Stimulated activated CD4-positive, alpha-beta T cell treated with anti-CD3 and anti-CD28 coated beads, Interleukin-4, amount 100 ng/mL, for 4 hours (primary cell): ENCODE measurements at places on chromosomes 2 and 18.
A peak's percentile ranks its signal among the peaks of the same experiment; 100 is the strongest.

- DNase-seq: no peak
Measured at GRCh38 chr2:139031722-139032121, 251.5 kb upstream of the NXPH2 start.

- DNase-seq: no peak
Measured at GRCh38 chr2:99397266-99397920, 60.2 kb downstream of the EIF5B start.

DNA sequence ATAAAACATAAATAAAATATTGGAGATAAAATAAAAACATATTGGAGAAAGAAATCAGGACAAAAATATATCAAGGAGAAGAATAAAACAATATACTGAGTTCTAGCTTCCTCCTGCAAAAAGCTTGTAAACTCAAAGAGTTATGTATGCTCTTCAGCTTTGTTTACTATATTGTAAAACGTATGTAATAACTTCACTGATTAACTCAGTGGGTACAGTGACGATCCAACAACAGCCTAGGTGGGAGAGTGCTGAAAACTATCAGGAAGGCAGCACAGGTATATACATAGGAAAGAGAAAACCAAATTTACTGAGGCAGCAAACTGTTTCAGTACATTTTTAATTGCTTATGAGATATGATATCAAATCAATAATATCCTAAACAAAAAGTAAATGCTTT is 8.3 kb downstream of the DSC2 start:
- no peak for DNase-seq

DNA sequence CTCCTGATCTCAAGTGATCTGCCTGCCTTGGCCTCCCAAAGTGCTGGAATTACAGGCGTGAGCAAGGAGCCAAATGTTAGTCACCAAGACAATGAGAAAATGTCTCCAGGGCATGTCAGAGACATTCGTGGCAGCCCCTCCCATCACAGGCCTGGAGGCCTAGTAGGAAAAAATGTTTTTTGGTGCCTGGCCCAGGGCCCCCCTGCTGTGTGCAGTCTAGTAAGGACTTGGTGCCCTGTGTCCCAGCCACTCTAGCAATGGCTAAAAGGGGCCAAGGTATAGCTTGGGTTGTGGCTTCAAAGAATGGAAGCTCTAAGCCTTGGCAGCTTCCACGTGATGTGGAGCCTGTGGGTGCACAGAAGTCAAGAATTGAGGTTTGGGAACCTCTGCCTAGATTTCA is 12.5 kb upstream of the TXNL4A start:
- DNase-seq: no peak

DNA sequence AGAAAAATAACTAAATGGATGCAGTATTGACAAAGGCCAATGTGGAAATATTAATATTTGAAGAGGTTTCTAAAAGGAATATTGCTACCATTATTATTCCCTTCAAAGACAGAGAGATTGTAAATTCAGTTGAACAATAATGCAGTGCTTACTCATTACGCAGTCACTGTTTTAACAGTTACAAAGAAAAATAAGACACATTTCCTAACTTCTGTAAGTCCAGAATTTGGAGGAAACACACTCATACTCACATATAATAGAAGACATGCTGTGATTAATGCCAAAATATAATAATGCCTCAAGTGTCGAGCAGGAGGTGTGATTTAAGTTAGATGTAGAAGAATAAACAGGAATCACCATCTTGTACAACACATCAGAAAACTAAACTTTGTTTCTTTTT is 389.2 kb downstream of the FBXO15 start:
- no peak for DNase-seq

- no peak for DNase-seq
Measured at GRCh38 chr2:113679457-113679856, 52.4 kb downstream of the RABL2A start.

GRCh38 chr2:10818984-10819383 is 6.4 kb upstream of the PDIA6 start:
- DNase-seq: no peak

DNA sequence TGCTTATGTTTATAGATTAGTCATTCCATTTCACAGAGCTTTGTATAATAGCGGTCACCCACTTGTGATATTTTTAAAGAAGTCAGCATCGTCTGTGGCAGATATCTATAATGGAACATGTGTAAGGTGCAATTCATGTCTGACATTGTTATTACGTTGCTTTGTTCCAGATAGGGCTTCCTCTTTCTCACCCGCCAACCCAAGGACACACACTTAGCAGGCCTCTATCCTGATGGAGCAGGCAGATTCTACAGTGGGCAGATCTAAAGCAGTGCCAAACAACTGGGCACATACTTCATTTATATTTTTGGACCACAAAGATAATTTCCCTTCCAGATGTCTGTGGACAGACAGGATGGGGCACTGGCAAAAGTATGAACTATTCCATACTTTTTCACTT is 573.1 kb downstream of the TDRD15 start:
- DNase-seq: no peak

GRCh38 chr18:37422116-37422515 is 143.5 kb downstream of the CELF4 start:
- no peak for DNase-seq

- DNase-seq: no peak
Measured at GRCh38 chr18:12409469-12409868, 1.7 kb downstream of the PRELID3A start.

DNA sequence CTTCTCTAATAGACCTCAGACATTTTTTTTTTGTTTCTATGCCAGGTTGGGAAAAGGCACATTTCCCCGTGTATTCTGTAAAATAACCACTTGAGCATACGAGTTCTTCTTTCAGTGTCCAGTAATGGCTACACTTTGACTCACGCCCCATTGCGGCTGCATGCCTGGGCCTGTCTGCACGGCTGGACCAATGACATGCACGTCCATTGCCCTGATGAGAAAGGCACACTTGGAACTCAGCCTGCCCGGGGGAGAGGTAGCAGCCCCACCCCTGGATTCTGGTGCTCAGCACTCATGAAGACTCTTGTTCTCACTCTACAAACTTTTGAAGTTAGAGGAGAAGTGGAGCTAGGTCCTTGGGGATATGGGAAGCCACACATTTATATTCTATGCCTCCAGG is 5.8 kb downstream of the PCARE start:
- DNase-seq: no peak

- DNase-seq: no peak
Measured at GRCh38 chr2:112340475-112341267, 65.3 kb downstream of the ZC3H6 start.

GRCh38 chr2:85669549-85669948 is 1.6 kb upstream of the SFTPB start:
- no peak for DNase-seq

GRCh38 chr2:26615860-26616705 is 25.1 kb downstream of the CIB4 start:
- DNase-seq: no peak

- DNase-seq: no peak
Measured at GRCh38 chr2:75053484-75054112, 95.2 kb downstream of the POLE4 start.

DNA sequence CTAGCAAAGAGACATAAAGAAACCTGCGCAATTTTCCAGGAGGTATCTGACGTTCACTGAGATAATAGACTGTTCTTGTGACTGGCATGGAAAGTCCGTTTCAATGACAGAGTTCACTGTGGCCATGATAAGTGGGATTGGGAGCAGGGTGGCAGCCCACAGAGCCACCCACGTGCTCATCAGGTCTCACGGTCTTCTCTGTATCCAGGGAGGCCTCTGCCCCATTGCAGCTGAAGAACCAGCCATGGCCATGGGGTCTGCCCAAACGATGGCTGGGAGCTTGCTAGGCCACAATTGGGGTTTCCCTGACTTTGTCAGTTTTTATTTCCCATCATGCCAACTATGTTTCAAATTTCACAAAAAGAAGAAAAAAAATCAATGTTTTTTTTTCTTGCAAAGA is 57.2 kb downstream of the PDCL3 start:
- DNase-seq: no peak

- no peak for DNase-seq
Measured at GRCh38 chr18:38369772-38370690, 804.4 kb upstream of the CELF4 start.

DNA sequence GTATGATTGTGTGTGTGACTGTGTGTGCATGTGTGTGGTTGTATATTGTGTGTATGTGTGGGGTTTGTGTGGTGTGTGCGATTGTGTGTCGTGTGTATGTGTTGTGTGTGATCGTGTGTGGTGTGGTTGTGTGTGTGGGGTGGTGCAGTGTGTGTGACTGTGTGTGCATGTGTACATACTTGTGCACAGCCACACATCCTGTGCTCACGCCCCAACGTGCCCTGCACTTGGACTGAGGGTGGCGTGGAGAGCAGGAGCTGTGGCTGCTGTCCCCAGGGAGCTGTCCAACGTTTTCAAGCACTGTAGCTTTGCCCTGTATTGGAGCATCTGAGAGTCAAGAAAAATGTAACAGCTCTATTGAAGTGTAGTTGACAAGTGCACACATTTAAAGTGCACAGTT is 243.2 kb upstream of the HDAC4 start:
- DNase-seq: no peak

DNA sequence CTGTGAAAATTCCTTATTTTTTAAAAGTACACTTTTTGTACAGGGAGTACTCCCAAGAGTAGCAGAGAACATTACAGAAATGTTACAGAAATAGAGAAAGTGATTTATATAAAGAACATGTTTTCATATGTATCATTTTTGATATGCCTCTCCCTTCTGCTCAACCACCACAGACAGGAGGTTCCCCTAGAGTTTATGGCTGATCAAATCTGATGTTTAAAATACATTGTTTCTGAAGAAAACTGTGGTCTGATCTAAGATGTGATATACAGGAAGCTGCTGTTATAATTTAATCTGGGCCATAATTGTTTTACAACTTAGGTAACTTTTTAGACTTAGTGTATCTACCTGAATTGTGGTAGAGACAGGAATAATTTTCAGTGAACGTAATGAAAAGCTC is 37.0 kb downstream of the STAT4 start:
- no peak for DNase-seq

DNA sequence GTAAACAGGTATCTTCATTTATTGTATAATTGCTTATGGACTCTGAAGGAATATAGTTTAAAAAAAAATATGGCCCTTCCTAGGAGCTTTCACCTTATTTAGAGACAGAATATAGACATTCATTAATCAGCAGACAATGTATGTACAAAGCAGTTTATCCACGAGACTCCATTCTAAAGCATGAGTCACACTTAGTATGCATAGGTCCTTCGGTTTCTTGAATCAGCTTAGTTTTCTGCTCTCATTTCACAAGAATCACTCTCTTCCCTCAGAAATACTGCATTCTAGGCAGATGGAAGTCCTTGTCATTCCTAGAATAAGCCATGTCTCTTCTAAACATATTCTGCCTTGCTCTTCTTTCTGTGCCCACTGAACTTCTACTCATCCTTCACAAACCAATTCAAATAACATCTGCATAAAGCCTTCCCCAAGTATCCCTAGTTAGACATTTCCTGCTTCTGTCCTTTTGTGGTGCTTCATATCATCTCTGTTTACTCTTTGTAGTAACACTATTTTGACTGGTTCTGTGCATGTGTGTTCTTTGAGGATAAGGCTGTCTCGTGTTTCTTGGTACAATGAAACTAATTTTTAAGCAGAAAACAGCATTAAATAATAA is 84.5 kb downstream of the PTRHD1 start:
- no peak for DNase-seq

GRCh38 chr18:63099091-63099840 is 220.3 kb downstream of the BCL2 start:
- no peak for DNase-seq

- DNase-seq: no peak
Measured at GRCh38 chr2:119771331-119771730, 11.6 kb downstream of the PTPN4 start.

DNA sequence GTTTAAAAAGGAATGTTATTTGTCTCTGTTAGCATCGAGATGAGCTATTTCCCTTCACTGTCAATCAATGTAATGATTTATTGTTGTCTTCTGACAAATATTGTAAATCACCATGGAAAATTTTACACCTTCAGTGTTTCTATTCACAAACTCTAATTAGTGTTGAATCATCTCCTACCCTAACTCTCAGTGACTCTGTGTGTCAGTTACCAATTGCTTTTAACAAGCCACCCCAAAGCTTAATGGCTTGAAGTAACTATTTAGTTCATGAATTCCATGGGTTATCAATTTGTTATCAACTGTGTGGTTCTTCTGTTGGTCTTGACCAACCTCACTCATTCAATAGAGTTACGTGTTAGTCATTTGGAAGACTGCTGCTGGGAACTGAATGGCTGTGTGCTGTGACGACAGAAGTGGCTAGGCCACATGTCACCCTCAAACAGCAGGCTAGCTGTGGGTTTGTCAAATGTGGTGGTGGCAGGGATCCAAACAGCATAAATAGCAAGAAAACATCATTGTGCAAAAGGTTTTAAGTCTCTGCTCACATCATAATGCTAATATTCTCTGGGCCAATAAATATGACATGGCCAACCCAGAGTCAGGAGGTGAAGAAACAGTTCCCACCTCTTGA is 910.8 kb upstream of the CDH2 start:
- DNase-seq: no peak

DNA sequence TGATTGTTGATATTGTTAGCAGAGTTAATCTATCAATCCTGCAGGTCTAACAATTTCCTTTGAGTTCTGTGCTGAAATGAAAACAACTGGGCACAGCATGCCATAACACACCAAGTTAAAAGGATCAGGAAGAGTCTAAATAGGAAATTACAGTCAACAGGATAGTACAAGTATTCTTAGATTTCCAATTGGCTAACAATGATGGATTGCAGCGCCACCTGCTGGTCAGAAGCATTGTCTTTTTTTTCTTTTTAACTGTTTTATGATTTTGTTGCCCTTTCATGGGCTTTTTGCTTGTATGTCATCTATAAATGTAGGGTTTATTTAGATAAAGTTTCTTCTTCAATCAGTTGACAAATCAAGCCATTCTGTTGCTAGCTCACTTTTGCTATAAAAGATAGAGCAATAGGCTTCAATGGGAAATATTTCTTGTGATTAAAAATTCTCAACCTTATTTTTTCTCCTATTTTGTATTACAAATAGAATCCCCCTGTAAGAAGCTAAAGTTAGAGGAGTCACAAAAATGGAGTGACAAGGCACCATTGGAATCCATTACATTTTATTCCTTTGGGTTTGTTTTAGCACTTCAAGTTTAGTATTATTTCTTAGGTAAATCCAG is 40.8 kb upstream of the RPRM start:
- peak; percentile 47 for DNase-seq

DNA sequence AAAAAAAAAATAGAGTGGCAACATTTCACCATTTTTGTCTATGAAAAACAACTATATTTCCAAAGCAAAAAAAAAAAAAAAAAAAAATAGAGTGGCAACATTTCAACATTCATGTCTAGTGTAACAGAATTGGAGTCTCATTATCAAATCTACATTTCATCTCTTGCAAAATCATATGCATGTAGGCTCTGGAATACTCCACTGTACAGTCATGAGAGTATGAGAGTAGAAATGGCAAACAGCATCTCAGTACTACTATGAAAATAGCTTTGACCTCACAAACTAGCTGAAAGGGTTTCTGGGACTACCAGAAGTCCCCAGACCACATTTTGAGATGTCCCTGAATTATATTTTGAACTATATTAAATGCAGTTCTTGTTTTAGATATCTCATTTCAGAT is 82.8 kb downstream of the SMAD2 start:
- DNase-seq: no peak
